Stimulated activated CD4-positive, alpha-beta T cell treated with anti-CD3 and anti-CD28 coated beads, Interleukin-2, amount 100 ng/mL, for 4 hours (primary cell): ENCODE measurements at places on chromosomes 13 and 19.

DNA sequence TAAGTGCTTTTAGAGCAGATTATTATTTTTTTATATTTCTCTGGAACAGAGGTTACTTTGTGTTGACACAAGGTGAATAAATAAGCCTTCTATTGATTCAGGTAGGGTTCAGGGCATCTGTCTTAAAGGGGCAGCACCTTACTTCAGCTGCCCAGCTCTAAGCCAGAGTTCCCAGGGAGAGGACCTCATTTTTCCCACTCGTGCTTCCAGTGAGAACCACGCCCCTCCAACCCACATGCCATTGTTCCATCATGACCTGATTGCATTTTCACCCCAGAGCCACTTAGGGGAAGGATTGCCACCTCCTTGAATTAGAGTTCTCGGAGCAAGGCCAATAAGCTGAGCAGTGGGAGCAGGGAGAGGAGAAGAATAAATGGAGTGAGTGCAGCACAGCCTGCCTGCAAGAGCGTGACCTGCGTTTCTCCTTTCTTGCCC is 104.3 kb upstream of the FRY start:
- DNase-seq: no peak

DNA sequence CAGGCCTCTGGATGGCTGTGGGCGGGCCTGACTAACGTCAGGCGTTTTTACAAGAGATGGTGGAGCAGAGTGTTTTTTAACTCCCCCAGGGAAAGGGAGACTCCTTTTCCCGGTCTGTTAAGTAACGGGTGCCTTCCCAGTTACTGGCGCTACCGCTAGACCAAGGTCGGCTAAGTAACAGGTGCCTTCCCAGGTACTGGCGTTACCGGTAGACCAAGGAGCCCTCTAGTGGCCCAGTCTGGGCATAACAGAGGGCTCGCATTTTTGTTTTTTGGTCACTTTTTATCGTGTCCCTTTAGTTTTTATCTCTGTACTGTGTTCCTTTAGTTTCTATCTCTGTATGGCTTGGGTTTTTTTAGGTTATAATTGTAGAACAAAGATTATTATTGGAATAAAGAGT is 10.0 kb downstream of the ZNF383 start:
- DNase-seq: no peak

DNA sequence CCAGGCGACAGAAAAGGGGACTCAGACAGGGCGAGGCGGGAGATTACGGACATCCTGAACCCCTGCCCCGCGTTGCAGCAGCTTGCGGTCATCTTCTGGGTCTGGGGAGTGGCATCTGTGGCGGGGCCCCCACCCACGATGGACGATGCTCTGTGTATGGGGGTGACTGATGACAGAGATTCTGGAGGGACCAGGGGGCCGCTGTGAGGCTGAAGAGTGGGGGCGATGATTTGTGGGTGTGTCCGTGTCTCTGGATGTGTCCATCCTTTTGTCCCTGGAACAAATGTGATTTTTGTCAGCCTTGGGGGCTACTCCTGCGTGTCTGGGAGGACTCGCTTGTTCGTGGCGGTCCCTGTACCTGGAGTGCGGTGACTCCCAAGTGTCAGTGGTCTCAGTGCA is 17.7 kb downstream of the ZNF77 start:
- no peak for DNase-seq

DNA sequence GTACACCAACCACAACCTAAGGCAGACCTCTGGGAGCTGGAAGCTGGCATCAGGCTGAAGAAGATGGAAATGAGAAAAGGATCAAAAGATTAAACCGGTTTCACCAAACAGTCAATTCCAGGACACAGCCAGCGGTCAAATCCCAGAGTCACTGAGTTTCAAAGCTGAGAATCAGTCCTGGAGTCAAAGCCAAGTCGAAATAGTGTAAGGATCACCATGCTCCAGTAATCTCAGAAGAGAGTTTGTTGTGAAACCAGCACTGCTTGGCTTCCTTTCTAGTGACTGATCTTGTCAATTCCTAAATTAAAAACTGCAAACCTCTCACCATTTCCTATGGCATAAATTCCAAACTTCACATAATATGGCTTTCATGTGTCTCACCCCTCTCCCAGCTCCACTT is 198.8 kb downstream of the GPC6 start:
- DNase-seq: no peak
